SIG-M5 (cell line): ENCODE measurements at places on chromosomes 2 and 18.

DNA sequence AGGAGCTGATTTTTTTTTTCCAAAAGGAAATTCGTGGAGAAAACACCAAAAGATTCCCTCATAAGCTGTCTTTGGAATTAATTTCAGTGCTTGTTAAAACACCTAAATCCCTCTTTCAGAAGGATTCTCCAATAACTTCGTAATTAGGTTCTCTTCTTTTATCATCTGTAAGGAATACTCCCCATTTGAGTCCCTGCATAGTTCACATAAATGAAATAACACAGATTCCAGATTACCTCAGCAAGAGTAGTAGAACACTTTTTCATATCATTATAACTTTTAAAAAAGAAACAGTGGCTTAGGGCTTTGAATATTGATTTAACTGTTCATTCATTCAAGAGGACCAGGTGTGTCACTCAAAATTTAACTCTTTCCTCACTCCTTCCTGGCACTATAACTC, 55.5 kb downstream of the ARHGAP28 start:
- DNase-seq: no peak

DNA sequence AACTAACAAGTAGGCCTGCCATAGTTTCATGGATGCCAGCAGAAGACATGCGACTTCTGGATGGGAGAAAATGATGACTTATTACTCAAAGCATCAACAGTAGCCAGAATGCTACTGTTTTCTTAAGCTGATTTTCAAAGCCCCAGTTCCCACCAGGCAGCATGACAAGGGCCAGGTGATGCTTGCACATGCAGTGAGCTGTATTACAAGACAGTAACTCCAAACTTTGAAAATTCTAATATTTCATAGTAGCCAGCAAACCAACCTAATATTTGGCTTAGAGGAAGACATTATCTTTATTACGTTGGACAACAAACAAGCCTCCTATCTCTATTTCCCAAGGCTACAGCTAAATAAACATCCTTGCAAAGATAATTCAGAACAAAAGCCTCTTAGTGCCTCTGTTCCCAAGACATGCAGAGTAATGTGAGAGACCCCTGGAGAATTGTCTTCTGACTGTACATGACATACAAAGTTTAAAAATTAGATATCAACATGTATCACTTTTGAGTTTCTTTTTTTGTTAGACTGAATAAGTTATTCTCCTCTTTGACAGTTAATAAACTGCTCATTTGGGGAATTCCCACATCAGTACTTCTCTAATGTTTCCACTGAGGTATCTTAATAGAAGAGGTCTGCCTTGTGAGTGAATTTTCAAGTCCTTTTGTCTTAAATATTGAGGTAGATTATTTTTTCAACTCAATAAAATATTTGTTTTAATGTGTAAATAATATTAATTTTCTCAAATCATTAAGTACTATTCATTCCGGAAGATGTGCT, 367.6 kb upstream of the CWC22 start:
- no peak for DNase-seq

- no peak for DNase-seq
Observed at GRCh38 chr2:130798472-130799218, 38.1 kb upstream of the ARHGEF4 start.

DNA sequence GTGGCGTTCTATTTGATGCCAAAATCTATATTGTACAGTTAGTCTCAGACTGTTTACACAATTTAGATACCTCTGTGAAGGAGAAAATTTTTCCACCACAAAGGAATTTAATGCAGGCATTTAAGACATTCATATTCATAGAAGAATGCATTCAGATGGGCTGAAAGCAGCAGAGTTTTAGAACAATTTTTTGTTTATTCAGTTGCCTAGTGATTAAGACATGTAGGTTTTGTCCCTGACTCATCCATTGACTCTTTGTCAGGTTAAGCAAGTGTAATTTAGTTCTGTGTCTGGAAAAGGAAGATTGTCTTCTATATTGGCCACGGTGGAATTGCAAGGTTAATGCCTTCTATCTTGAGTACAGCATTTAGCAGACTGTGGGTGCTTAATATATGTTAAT, 515.0 kb downstream of the PARD3B start:
- no peak for DNase-seq

GRCh38 chr2:172836347-172836821, 100.7 kb downstream of the RAPGEF4 start:
- no peak for DNase-seq

GRCh38 chr2:46490521-46491141, 11.3 kb downstream of the TMEM247 start:
- DNase-seq: no peak
